Fibroblast of skin of left biceps (primary cell): ENCODE measurements at places on chromosomes 3 and 15.
A peak's percentile ranks its signal among the peaks of the same experiment; 100 is the strongest.

DNA sequence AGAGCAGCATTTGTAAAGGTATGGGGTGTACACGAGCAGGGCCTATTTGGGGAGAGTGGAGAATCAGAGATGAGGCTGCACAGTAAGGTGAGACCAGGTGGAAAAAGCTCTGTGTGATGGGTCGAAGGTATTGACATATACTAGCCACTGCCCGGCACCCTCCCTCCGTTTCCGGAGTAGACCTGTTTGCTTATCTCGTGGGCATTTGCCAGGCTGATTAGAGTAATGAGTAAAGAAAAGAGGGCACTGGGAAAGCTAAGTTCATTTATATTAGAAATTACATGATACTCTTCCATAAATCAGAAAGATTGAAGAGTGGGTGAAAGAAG is 46.2 kb upstream of the ATG7 start:
- DNase-seq: no peak

DNA sequence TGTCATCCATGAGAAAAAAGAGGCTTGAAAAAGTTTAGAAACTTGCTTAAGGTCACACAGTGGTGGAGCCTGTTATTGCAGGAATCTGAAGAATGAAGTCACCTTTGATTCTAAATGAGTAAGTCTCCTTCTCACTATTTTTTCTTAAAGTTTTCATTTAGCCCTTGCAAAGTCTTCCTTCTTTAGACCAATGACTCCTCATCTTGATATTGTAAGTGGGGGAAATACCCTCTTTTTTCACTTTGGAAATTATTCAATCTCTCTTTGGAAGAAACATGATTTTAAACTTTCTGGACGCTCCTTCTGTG is 787 bp upstream of the SLMAP start:
- no peak for DNase-seq

GRCh38 chr3:80543154-80543553 is 775.4 kb upstream of the ROBO1 start:
- no peak for DNase-seq

DNA sequence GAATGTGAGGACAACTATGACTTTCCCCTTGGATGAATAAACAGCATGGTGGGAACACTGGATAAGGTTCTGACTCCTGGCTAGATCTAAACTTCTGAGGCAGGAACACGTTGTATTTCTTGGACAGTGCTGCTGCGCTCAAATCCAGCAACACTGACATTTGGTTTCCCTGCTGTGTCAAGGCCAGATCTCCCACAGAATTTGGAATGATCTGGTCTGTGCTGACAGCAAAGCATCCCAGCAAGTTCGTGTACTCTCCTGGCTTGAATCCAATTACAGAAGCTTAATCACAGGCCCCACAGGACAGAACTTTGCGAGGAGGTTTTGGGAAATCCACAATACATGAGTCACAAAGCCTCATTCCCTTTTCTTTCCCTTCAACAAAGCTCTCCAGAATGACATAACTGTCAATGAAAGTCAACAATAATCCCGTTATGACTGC is 92.5 kb downstream of the ADAMTS9 start:
- peak; percentile 96 for DNase-seq

DNA sequence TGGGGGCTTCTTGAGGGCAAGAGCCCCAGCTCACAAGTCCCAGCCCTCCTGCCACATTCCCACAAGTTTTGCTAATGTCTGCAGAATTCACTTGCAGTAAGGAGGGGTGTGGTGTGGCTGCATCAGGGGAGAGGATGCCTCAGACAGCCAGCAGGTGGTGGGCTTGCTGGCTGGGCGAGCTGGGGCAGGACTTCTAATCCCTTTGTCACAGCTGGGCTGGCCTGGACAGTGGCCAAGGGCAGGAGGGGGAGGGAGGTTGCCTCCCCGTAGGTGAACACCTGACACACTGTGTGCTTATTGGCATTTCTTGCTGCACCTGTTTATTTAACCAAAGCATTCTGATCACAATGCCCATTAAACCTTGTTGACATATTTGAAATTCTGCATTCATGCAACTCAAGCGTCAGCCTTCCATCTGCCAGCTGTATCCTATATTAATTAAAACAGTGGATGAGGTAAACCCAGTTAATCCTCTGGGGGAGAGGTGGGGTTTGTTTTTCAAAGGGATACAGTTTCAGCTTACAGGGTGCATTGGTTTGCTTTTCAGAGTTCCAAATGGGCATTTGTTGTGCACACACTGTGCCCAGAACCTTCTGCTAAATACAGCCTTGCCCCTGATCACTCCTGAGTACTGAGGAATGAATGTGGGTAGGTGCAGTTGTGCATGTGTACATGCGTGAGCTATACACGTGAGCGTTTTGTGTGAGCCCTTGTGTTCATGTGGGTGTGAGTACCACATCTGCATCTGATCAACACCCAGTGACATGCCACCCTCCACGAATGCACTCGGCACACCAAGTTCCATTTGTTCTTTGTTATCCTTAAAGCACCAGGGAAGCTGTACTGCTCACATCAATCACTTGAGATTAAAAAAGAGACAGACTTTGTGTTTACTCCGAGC is 268.7 kb downstream of the XXYLT1 start:
- DNase-seq: no peak

GRCh38 chr15:71469413-71469812 is 340.9 kb upstream of the NR2E3 start:
- DNase-seq: peak; percentile 72

DNA sequence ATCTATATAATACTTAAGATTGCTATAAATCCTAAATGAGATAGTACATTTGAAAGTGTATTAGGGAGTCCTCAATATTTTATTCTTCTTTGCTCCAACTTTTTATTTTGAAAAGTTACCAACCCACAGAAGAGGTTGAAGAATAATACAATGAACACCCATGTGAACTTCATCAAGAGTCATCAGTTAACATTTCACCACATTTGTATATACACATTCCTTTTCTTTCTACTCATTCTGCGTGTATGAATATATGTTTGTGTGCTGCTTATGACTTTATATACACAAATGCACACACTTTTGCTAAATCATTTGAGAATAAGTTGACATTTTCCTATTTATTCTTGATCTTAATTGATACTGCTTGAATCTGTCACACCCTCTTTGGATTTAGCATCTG is 193.3 kb upstream of the CGNL1 start:
- DNase-seq: no peak

GRCh38 chr3:123623346-123623880 is 38.6 kb upstream of the HACD2 start:
- DNase-seq: no peak

DNA sequence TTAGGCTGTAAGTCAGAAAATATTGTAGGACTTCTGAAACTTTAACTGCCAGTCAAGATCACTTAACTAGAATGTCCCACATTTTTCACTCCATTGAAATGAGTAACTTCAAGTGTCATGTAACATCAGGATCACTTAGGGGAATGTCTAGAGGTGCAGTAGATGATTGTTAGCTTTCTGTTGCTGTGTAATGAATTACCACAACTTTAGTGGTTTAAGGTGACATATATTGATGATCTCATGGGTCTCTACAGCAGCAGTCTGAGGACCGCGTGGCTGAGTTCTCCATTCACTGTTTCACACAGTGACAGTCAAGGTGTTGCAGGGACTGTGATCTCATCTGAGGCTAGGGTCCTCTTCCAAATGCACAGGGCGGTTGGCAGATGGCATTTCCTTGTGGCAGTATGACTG is 82.7 kb downstream of the SLC25A26 start:
- no peak for DNase-seq

DNA sequence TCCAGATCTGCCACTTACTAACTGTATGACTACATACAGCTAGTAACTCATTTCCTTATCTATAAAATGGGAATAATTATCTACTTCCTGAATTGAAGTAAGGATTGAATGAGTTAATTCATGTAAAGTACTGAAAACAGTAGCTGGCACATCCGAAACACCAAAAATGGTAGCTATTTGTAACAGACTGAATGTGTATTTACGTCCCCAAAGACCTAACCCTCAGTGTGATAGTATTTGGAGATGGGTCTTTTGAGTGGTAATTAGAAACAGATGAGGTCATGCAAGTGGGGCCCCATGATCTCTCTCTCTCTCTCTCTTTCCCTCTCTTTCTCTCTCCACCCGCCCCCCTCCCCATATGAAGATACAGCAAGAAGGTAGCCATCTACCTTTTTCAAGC is 146.2 kb downstream of the PLCH1 start:
- DNase-seq: no peak

DNA sequence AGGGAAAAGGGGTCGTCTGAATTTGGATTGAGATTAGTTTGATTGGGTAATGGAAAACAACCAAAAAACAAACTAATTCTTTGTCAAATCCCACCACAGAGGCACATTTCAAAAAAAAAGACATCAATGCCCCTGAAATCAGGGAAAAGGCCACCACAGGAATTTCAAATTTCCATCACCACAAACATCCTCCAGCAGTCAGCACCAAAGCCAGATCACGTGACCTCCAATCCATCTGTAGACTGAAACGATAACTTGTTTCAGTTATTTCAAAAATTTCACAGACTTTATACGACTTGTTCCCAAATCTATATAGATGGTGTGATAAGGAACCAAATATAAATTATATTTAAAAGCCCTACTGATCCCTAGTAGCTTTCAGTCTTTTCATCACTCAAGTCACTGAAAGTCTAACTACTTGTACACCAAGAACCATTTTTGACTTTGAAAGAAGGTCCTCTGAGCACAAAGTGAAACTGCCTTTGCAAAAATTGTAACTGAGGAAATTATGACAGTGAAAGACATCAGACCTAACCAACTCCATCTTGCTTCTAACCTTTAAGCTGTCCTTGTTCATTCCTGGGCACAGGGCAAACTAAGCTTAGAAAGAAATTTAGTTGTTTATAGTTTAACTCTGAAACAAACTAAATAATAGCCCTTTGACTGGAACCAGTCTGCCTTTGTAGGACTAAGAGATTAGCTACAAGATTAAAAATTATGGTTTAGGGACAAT is 48.1 kb upstream of the PLCL2 start:
- no peak for DNase-seq

DNA sequence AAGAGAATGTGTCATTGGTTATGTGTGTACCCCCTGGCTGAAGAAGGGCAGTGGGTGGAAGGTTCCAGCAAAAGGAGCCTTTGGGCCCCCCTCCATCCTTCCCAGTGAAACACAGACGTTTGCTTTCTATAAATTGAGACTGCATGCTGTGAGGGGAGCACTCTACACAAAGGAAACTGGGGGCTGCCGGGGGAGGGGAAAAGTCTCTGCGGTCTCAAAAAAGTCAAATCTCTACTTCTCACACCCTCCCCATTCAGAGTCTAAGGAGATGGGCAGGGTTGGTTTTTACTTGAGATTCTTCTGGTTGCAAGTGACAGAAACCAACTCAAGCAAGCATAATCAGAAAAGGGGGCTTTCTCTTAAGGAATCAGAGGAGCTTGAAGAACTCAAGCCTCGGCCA is 50.1 kb upstream of the TLE3 start:
- DNase-seq: no peak

GRCh38 chr3:186105543-186105942 is 3.3 kb downstream of the ETV5 start:
- no peak for DNase-seq

DNA sequence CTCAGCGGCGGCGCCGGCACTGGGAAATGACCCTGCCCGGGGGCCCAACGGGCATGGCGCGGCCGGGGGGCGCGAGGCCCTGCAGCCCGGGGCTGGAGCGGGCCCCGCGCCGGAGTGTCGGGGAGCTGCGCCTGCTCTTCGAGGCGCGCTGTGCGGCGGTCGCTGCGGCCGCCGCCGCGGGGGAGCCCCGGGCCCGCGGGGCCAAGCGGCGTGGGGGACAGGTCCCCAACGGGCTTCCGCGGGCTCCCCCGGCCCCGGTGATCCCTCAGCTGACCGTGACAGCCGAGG is 172 bp downstream of the ITPKA start:
- DNase-seq: no peak

DNA sequence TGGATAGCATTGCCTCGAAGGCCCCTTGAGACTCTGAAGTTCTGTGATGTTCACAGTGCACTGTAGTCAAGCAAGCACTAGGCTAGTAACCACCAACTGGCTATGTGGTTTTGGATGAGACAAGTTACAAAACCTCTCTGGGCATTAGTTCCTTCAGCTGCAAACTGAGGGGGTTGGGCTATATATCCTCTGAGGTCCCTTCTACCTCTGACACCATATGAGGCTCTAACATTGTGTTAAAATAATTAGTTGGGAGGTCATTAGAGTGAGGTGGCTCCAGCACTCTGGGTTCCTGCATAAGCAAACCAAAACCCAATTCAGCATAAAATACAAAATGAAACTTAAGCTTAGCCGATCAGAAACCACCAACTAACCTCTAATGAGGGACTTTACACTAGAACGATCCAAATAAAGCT is 209.5 kb upstream of the LRRN1 start:
- DNase-seq: no peak
